ENCODE measurements at places on chromosomes 7 and 10.

GRCh38 chr10:6055929-6056328 lies 6.2 kb downstream of the IL2RA start:
- DNase-seq = no peak

GRCh38 chr10:128122931-128123330 lies 3.3 kb downstream of the MKI67 start:
- DNase-seq = no peak

DNA sequence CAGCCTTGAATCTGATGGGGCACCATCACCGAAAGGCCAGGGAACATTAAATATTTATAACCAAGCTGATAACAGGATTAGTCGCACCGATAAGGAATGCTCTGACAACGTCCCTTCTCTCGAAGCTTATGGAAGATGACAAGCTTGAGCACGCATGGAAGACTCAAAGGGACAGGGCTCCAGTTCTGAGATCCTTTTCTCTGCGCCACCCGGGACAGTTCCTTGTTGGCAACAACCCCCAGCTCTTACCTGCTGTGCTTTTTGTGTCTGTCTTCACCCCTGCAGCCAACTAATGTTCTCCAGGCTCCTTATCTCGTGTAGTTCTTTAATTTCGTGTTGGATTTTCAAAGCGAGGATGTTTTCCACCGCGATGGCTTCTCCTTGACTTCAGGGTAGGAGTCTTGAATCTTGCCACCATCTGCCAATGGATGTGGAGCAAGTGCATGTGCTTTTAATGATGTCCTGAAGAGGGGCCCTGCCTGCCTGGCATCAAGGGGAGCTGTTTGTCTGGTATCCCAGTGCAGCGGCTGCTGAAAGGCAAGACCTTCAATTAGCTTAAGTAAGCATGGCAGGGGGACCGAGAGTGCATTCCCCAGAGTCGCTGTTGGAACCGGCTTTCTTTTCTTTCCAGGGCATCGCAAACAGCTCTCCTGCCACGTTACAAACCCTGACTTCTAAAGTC lies 354 bp upstream of the FERD3L start:
- no peak for DNase-seq

DNA sequence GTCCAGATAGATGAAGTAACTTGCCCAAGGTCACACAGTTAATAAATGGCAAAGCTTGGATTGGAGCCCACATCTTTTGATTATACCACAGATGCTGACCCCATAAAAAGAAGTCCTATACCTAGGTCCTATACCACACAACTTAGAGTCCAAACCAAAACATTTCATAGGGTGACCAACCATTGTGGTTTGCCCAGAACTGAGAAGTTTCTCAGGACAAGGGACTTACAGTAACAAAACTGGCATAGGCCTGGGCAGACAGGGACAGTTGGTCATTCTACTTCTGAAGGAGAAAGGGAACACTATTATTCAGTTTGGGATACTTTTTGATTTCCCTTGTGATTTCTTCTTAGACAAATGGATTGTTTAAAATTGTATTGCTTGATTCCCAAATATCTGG lies 32.9 kb upstream of the PRLHR start:
- no peak for DNase-seq

GRCh38 chr7:96354881-96355280 lies 33.0 kb upstream of the SLC25A13 start:
- DNase-seq = no peak

GRCh38 chr7:149495785-149496641 lies 1.6 kb downstream of the ZNF746 start:
- DNase-seq = no peak

- DNase-seq = no peak
These were observed 187.4 kb downstream of the NEBL start for GRCh38 chr10:20709708-20710107.

- no peak for DNase-seq
These were observed 38.3 kb upstream of the RNF32 start for GRCh38 chr7:156602283-156602682.

- DNase-seq = no peak
These were observed 111.1 kb upstream of the AFAP1L2 start for GRCh38 chr10:114515298-114515914.

- no peak for DNase-seq
These were observed 21.4 kb downstream of the DNAJB12 start for GRCh38 chr10:72333112-72334015.

DNA sequence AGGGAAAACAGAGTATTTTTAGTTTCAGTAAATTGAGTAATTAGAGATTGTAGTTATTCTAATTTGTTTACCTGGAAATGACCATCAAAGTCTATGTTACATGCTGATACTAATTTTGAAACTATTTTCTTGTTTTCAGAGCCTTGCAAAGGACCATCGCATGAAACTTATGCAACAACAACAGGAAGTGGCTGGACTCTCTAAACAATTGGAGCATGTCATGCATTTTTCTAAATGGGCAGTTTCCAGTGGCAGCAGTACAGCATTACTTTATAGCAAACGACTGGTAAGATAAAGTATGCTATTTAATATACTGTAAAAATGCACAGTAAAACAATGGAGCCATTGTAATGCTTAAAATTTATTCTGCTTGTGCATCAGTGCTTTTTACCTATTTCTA lies 78.5 kb downstream of the TRIM24 start:
- DNase-seq = no peak

DNA sequence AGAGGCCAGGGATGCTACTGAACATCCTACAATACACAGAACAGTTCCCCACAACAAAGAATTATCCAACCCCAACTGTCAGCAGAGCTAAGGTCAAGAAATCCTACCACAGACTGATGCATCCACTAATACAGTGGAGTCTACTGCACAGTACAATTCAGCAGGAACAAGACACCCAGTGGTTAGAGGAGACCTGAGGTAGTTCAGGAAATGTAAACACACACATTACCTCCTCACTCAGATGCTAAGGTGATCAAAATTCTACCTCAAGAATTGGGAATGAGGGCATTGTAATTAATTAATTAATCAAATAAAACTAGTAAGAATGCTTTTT lies 91.4 kb downstream of the ZFAND4 start:
- DNase-seq = no peak

- DNase-seq = no peak
These were observed 47.6 kb upstream of the PPIF start for GRCh38 chr10:79299397-79300241.

GRCh38 chr10:78973901-78974616 lies 94.7 kb upstream of the ZMIZ1 start:
- peak; percentile 45 for DNase-seq

DNA sequence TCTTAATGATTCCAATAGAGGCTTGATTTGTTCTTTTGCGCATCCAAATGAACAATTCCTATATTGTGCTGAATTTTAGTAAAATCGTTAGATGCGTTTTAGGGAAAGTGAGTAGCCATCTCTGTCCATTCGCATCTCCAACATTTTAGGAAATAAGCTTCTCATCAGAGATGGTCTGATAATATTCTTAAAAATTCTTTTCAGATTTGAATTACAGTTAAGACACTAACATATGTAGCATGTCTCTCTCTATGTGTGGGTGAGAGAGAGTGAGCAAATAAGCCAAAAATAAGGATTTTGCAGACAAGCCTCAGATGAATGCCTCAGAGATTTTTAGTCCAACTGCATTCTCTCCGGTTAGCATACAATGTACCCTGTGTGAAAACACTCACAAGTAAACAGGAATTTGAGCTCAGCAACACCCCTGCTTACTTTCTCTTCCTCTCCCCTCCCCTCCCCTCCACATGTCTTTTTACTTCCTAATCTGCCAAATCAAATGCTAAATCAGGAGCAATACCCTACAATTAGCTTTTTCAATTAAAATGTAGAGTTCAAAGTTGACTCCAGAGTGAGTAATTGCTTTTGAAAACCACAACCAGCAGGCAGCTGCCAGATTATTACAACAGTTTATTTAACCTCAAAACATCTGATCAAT lies 354.4 kb downstream of the CRPPA start:
- DNase-seq = no peak

DNA sequence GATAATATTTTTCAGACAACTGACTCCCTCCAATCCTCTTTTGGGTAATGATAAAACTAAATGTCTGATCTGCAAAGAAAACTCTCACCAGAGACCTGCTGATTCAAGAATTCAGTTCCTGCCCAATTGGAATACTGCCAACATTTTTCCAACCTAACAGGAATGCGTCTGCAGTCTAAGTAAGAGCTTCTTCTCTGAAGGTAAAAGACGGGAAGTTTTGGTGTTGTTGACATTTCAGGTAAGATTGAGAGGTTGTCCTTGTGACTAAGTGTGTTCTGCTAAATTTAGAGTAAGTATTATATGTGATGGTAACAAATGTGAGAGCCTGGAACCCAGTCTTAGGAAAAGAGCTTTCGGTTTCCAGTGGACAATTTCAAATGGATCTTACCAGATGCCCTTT lies 17.6 kb downstream of the IFIT5 start:
- DNase-seq = no peak

Measured in CD4-positive, alpha-beta T cell treated with Interleukin-6 at 100 ng/mL for 8 hours (primary cell).